Retina (tissue), 1 donor: ENCODE measurements at places on chromosomes 11 and 22.

- DNase-seq, result no peak
These were observed 12.7 kb downstream of the DCHS1 start for GRCh38 chr11:6642957-6643356.

GRCh38 chr11:118152552-118153471, at the start of gene SCN4B:
Gene SCN4B (minus strand): TSS chr11:118152823. CDS start chr11:118152673, 150 bp downstream.
- DNase-seq, result peak; percentile 80

GRCh38 chr11:90601261-90601660, 378.4 kb upstream of the CHORDC1 start:
- no peak for DNase-seq

GRCh38 chr11:60848714-60849151, 6.8 kb downstream of the CCDC86 start:
- DNase-seq, result no peak

GRCh38 chr11:66419825-66420224, 1.0 kb upstream of the NPAS4 start:
- peak; percentile 23 for DNase-seq

- no peak for DNase-seq
These were observed 186.8 kb downstream of the TMEM135 start for GRCh38 chr11:87224486-87224885.

DNA sequence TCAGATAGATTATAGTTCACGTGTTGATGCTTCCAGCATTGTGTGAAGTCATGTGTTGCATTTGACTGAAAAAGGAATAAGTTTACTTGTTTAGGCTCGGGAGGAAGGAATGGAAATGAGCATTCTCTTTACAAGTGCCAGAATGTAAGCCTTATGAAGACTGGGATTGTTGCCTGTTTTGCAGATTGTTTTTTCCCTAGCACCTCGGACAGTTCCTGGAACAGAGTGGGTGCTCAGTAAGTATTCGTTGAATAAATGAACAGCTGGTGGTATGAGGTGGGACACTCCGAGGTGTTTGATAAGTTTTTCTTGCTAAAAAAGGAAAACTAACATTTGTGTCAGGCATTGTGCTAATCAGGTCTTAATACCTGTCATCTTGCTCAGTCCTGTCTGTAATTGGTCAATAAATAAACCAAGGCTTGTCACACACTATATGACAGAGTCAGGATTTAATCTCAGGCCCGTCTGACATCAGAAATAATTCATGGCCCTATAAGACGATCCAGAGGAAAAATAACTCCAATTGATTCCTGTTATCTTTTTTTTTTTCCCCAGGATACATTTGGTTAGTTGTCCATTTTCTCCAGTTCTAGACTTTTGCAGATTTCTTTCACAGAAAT, 304.7 kb downstream of the NELL1 start:
- no peak for DNase-seq

GRCh38 chr11:14974515-14975251, 2.5 kb upstream of the CALCA start:
- peak; percentile 81 for DNase-seq

GRCh38 chr22:39972641-39973040, 12.4 kb downstream of the TMA7B start:
- peak; percentile 23 for DNase-seq

- DNase-seq, result no peak
These were observed 391.5 kb downstream of the TBC1D22A start for GRCh38 chr22:47153854-47154525.

GRCh38 chr11:104076455-104076854, 40.0 kb downstream of the DDI1 start:
- no peak for DNase-seq

- no peak for DNase-seq
These were observed 422.4 kb downstream of the TENM4 start for GRCh38 chr11:79018371-79018849.

DNA sequence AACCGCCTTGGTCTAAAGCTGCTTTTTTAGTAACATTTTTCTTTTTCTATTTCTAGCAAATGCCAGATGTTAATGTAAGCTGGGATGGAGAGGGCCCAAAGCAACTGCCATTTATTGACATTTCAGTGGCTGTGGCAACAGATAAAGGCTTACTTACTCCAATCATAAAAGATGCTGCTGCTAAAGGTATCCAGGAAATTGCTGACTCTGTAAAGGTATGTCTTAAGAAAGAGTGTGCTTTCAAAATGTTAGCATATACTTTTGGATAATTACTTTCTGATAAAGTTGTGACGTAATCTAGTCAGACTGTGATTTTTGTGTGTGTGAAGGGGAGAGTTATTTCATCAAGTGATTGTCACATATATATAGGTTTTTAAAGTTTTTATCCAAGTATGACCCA, 68.1 kb downstream of the PDHX start:
- no peak for DNase-seq

GRCh38 chr11:34300926-34301295, 56.9 kb downstream of the ABTB2 start:
- no peak for DNase-seq

- DNase-seq, result no peak
These were observed 9.4 kb upstream of the ADAMTS8 start for GRCh38 chr11:130437848-130438247.

GRCh38 chr11:105179542-105180278, 40.1 kb upstream of the CARD18 start:
- DNase-seq, result no peak

- peak; percentile 55 for DNase-seq
These were observed 71.1 kb upstream of the OLFML1 start for GRCh38 chr11:7413961-7414915.

- DNase-seq, result no peak
These were observed 6.7 kb upstream of the VSIG10L2 start for GRCh38 chr11:125939081-125939521.

DNA sequence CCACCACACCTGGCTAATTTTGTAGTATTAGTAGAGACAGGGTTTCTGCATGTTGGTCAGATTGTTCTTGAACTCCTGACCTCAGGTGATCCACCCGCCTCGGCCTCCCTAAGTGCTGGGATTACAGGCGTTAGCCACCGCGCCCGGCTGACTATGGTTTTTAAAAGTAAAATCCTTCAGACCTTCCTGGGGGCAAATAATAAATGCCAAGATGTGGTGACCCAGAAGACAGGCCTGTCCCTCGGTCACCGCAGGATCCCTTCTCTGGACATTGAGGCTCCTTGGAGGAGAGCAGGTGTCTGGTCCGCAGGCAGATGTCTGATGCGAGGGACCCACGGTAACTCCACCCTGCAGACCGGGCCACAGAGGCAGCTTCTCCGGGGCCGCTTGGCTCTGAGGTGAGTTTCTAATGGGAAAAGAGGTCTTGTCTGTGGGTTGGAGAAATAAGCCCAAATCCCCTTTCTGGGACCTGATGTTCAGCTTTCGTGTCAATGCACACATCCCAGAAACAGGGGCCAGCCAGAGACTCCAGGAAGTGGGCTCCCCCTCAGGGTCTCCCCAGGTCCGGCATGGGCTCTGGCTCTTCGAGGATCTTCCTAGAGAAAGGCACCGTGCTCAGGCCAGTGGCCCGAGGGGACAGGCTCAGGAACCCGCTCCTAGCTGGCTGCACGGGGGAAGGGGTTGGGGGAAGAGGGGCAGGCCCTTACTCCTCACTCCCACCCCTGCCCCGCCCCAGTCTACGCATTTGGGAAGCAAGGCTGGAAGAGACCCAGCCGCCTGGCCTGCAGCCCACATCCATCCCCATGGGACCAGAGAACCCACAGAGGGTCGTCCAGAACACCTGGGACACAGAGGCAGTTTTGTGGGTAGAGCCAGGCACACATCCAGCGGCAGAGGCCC, 100.6 kb downstream of the WNT7B start:
- DNase-seq, result no peak

GRCh38 chr11:128412847-128413791, 174.2 kb downstream of the ETS1 start:
- no peak for DNase-seq

DNA sequence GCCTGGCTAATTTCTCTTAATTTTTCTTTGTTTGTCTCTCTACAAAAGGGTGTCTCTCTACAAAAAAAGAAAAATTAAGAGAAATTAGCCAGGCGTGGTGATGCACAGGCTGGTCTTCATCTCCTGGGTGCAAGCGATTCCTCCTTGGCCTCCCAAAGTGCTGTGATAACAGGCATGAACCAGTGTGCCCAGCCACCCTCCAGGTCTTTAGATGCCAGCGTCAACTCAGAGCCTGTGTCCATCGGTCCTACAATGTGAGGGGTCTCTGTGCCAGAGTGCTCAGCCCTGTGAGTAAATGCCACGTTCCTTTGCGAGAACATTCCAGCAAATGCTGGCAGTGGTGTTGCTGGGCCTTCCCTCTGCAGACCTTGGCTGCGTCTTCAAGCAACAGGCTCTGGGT, 62.7 kb downstream of the IGF2 start:
- no peak for DNase-seq

DNA sequence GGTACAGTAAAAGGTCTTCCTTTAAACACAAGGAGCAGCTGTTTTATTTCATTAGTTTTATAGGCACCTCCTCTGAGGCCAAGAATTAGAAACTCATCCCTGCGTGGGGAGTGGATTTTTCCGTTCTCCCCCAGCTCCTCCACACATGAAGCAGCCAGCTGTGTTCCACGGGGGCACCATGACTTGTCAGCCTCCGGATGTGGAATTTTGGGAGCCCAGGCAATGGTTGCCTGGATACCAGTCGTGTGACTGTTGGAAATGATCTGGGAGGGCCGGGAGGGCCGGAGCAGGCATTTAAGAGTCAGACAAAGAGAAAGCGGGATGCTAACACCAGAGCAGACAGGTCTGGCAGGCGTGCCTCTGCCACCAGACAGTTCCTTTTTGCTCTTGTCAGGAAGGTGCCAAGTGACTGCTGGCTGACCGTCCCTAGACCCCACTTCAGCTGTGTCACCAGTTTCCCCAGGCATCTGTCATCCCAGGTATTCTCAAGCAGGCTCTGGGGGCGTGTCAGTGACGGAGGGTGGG, 15.9 kb upstream of the CDC42EP2 start:
- no peak for DNase-seq

- DNase-seq, result peak; percentile 58
These were observed 1.1 kb upstream of the FBXO7 start for GRCh38 chr22:32473388-32473952.

GRCh38 chr11:1497600-1497999, 11.0 kb upstream of the MOB2 start:
- DNase-seq, result no peak

DNA sequence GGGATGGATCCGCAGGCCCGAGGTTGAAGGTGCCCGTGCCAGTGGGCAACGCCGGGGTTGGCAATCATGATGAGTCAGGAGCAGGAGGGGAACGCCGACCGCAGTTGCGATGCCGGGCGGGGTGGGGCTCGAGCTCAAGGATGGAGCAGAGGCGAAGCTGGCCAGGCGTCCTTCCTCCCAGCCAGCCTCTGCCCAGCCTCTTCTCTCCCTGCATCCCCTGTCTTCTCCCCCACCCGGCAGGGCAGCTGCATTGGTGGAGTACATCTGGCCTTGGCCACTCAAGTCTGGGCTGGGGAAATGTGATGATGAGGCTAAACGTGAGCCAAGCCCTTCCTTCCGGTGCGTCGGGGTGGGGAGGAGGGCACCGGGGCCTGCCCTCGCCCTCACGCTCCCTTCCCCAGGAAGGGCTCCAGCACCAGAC, 3.9 kb downstream of the IFITM10 start:
- no peak for DNase-seq

DNA sequence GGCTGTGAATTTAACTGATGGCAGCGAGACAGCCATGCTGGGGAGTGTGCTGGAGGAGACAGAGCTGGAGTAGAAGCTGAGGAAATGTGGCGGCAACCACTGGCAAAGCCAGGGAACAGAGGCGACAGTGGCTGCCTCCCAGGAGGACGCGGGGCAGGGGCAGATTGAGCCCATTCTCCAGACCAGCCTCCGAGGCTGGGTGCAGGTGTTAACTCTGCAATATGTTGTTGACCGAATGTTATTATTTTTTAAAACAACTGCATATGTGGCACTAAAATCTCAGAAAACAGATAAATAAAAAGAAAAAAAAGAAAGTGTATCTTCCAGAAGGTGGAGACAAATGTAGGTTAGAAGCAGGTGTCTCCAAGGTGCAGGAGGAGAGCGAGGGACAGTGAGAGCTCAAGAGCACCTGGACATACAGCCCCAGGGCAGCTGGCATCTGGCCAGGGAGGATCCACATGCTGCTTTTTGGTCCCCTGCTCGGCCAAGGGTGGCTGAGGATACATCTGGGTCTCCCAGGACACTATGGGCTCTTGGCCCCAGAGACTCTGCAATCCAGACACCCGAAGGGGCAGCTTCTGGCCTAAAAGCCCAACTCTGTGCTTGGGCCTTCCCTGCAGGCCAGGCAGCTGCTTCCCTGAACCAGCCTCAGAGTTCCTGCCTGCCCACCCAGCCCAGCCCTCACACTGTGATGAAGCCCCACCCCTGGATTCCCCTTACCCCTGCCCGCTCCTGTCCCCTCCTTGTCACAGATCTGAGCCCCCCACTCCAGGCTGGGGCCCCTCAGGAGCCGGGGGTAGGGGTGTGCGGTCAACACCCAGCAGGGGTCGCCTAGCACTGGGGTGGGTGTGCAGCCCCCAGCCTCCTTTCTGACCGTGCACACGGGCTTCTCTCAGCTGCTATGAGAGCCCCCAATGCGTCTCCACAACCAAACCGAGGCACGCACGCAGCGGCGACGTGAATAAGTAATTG, 12.9 kb downstream of the RTN4R start:
- peak; percentile 11 for DNase-seq

DNA sequence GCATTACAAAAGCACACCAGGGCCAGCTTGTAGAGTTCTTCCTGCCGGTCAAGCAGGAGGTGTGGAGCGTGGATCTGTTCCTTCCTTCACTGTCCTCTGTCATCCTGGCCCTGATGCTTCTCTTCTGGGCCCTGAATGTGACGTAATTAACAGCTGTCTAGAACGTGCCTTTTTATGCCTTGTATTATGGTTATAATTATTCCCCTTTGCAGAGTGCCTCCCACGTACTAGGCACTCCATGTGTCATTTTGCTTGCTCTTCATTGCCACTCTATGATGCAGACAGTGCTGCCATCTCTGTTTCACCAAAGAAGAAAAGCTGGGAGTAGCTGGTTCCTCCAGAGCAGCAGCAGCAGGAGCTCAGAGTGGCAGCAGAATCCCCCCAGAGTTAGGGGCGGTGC, 132.1 kb upstream of the TTC12 start:
- no peak for DNase-seq

GRCh38 chr11:82790723-82791484, 57.2 kb upstream of the FAM181B start:
- DNase-seq, result no peak

- peak; percentile 8 for DNase-seq
These were observed 315.5 kb downstream of the NTM start for GRCh38 chr11:131685906-131686305.

DNA sequence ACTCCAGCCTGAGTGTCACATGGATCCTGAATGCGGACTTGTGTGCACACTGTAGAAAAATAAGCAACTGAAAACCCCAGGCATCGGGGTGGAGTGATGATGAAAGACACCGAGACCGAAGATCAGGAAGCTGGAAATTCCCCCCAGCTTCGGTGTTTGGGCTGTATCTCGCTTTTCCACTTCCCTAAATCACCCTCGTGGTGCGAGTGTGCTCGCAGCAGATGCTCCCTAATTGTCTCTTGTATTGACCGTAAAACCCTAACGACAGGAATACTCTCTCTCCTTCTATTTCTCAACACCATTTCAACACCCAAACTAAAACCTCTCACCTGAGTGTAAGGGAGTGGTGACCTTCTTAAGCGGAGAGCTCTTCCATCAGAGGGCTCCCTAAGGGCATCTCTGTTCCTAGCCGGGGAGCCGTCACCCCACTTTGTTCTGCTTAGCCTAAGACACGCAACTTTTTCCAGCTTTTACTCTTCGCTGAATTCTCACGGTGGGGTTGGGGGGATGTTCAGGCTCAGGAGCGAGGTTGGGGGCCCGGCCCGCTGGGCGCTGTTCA, 635 bp upstream of the GRK3 start:
- peak; percentile 66 for DNase-seq
